ENCODE measurements at places on chromosomes 1 and 21.

DNA sequence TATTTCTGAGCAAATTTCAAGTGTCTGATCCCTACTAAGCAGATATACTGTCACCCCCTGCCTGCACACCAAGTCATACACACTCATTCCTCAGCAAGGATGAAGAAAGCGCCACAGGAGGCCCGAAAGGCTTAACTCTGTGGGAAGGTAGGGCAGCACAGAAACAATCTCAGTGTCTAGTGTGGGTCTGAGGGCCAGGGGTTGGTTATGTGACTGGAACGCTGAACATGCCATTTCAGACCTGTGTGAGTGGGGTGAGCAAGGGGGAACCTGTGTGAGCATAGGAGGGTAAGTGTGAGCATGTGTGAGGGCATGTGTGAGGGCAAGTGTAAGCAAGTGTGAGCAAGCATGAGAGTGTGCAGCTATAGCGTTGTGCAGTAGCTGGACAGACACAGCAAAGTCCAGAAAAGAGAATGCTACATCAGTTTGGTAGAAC lies 6.2 kb downstream of the ITPKB start:
- DNase-seq, result no peak

DNA sequence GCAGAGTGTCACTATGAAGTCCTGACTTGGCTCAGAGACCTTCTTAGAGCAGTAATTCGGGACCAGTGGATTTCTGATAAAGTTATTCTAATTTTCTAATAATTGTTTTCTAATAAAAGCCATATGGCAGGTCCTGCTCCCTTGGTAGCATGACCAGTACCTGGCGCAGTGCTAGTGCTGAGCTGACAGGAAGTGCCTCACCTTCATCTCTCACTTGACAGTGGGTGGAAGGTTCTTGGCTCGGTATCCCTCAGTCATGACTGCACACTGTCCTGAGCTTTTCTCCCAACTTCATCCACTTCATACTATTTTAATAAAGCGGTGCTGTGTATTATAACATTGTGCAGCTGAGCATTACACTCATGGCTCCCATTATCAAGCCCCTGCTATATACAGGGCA lies 14.1 kb downstream of the VANGL1 start:
- no peak for DNase-seq

- no peak for DNase-seq
Observed at GRCh38 chr1:169647512-169647911, 17.6 kb upstream of the SELP start.

DNA sequence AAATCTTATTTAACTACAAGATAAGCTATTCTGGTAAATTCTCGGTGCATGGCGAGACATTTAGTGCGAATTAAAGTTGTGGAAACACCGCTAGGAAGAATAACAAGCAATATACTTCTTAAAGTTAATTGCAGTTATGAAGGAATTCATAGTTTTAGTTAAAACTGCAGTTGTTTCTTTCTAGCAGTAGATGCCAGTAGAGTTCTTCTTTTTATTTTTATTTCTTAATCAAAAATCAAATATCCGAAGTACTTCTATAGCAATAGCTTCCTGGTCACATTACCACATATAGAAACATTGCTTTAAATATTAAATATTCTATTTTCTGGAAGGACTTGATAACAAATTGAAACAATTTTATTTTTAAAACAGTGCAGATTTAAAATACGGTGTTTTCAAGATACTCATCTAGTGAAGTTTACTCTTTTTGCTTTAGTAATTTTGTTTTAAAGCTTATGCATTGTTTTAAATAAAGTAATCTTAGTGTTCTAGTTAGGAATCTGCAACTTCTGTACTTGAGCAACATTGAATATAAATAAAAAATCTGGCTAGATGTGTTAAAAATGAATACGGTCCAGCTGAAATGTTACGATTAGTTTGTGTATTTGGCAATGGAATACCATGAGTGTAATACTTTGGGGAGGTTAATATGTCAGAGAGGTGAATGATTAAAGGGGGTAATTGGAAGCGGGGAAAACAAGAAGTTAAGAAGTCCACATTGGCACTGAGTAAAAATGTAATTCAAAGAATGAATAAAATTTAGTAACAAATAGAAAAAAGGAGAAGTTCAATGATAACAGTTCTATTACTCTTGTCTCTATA lies 2.7 kb upstream of the PRKACB start:
- peak; percentile 54 for DNase-seq

DNA sequence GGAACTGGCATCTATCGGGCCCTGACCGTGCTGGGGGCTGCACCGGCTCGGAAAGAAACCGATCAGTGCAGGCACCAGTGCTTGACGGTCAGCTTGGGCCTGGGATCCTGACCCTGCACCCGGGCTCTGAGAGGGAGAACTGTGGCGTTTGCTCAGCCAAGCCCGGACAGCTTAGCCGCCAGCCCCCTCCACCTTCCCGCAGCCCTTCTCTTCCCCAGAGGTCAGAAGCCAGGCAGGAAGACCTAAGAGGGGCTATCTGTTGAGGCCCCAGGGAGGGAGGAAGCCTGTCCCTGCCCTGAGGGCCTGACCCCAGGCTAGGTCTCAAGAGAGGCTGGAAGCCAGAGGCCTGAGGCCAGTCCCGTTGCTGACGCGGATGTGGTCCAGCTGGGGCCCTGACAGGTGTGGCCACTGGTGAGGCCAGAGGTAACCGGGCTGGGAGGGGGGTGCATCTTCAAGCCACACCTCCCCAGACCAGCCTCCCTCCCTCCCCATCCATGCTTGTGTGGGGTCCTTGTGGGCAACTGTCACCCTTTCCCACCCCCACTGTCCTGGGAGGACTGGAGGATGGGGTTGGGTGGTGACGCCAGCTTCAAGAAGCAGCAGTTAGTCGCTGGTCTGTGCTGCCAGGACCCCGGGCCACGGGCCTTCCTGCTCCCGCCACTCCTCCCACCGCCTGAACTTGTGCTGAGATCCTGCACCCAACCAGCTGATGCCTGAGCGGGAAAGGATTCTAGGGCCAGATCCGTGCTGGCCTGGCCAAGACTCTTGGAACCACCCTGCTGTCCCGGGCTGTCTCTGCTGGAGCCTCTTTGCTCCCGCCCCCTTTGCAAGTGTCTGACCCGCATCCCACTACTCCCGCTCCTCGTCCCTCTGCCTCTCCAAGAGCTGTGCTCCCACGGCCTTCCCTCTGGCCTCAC lies 2.6 kb upstream of the DVL1 start:
- DNase-seq, result no peak

DNA sequence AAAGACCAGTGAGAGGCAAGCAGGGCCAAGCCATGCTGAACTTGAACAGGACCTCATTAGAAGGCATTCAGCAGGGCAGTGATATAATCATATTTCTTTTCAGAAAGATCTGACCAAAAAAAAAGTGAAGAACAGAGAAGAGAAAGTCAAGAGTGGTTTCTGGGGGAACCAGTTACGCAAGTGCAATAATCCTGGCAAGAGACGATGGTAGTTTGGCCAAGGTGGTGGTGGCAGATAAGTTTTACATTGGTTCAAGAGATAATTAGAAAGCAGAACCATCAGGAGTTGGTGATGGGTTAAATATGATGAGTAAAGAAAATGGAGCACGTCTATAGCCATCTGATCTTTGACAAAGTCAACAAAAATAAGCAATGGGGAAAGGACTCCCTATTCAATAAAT lies 54.3 kb downstream of the ZSWIM5 start:
- no peak for DNase-seq

DNA sequence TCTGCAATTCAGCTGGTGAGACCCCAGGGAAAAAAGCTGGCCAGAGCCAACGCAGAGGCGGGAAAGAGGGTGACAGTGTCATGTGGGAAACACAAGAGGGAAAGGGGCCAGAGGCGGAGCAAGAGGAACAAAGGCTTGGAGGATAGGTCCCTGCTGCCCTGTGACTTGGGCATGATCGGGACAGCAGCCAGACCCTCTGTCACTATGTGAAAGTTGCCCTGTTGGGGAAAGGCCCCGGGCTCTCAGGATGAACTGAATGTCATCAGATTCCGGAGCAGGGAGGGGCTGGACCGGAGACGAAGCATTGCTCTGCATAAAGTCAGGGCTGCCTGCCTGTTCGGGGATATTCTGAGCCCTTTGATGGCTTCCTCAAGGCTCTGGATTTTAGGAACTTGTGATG lies 5.7 kb upstream of the ELF3 start:
- no peak for DNase-seq

DNA sequence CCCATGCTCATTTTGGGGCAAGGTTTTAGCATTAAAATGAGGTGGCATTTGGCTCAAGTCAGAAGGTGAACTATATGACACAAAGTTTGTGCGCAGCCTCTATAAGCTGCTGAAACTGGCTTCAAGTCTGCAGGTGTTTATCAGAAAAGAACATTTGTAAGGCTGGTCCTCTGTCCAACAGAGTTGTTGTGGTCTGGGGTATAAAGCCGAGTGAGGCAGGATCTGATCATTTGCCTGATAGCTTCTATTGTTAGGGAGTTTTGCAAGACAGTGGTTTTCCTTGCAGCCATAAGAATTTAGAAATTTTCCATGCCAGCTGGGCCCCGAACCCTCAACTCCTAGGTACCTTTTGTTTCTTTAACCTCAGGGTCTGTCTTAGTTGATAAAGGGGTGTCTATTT lies 130.8 kb downstream of the PGBD5 start:
- DNase-seq, result no peak

DNA sequence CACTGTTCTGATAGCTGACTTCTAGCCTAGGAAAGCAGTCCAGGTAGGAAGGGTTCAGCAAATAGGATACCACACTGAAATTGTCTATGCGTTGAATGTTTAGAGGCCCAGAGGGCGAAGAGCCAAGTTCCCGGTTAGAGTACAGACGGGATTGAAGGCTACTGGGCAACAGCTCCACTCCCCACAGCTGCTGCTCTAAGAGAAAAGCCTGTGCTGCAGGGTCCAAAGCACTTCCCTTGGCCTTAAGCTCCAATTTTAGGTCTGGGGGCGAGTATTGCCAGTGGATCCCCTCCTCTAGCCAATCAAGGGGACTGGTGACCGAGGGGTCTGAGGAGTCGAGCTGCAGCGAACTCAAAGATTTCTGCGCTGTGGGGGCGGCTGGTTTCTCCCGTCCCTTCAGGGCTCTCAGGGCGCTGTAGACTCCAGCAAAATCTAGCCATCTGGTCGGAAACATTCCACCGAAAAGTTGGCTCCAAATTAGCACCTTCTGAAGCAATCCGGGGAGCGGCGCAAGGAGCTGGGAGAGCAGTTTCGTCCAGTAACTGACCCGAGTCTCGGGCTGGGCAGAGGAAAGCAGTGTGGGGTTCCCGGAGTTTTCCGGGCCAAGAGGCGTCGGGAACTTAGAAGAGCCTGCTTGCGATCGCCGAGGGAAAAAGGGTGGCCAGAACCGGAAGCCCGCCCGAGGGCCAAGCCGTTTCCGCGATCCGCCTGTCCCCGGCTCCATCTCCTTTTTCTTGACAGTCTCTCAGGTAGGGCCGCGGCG lies 748 bp downstream of the PPP1R15B start:
- DNase-seq, result no peak

GRCh38 chr1:220702733-220703270 lies 12.6 kb downstream of the C1orf115 start:
- no peak for DNase-seq

DNA sequence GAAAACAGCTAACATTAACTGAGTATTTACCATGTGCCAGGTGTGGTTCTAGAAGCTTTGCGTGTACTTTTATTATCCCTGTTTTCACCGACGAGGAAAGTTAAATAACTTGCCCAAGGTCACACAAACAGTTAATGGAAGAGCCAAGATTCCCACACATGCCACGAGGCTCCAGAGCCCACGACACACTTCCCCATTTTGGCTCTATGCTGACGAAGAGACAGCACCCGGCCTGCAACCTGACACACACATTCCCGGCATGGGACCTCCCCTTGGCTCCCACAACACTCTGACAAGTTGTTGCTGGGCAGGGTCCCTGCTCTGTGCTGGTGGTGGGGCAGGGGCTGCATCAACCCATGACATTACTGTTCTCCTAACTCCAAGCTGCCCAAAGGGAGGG lies 52.8 kb downstream of the RAP1GAP start:
- no peak for DNase-seq

- no peak for DNase-seq
Observed at GRCh38 chr1:42157667-42158066, 4.5 kb downstream of the GUCA2B start.

- DNase-seq, result no peak
Observed at GRCh38 chr1:218514689-218515088, 169.6 kb downstream of the TGFB2 start.

GRCh38 chr1:204453141-204453772 lies 41.3 kb downstream of the PIK3C2B start:
- DNase-seq, result no peak

DNA sequence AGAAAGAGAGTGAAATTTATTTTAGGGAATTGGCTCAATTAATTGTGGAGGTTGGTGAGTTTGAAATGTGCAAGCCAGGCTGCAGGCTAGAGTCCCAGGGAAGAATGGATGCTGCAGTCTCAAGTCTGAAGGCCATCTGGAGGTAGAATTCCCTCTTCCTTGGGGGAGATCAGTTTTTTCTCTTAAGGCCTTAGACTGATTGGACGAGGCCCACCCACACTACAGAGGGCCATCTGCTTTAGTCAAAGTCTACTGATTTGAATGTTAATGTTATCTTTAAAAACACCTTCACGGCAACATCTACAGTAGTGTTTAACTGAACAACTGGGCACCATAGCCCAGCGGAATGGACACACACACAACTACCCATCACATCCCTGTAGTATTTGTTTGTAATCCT lies 245.9 kb upstream of the IRF2BP2 start:
- no peak for DNase-seq

GRCh38 chr1:21641967-21642739 lies 27.0 kb downstream of the RAP1GAP start:
- peak; percentile 28 for DNase-seq

GRCh38 chr1:162006081-162006480 lies 17.6 kb downstream of the OLFML2B start:
- no peak for DNase-seq

DNA sequence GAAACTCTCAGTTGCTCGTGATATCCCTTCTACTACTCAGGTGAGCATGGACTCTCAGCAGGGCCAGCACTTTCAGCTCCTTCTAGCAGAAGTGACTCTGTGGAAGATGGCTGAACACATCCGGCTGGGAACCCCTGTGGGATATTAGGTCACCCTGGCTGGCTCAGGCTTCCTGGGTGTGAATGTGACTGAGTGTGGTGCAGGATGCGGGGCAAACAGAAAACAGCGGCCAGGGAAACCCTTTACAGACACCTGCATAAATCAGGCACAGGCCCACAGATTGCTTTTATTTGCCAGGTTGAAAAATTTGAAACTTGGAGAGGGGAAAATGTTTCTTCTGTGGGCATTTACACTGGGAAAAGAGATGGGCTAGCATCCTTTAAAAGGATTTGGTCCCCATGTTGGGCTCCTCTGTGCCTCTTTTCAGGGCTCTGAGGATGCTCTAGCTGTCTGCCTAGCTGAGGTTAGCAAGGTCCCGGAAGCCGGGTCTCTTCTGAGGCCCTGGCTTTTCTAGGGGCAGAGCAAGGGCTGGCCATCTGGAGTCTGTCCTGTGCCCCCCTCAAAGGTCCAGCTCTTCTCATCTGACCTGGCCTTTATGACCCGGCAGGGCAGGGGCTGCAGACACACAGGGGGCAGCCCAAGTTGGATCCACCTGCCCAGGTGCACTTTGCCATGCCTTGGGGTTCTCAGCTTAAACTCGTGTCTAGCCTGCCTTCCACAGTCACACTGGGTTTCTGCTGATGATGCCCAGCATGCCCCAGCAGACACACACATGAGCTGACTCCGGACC lies 243.0 kb downstream of the SIPA1L2 start:
- no peak for DNase-seq

Measured in renal cortical epithelial cell (primary cell).